Endothelial cell of umbilical vein (primary cell): ENCODE measurements at places on chromosomes 5 and 9. TPM values are rescaled to one million over a fixed set of nuclear protein-coding genes. Genes with fewer than 3 reads are reported as not detected.

DNA sequence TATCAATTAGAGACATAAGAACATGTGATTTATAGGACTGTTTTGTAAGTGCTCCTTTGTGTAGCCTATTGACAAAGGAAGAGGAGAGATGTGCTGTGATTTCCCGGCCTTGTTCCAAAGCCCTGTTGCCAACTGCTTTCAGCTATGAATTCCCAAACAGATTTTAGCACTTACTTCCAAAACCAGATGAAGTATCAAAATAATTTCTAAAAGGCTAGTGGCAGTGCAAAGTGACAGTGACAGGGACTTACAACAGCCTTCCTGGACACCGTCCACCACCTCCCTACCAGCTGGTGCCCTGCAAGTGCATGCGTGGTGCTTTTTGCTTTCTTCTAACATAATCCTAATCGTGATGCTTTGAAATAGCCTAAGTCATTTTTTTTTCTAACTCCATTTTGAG lies 254.1 kb upstream of the ACTBL2 start:
- DNase-seq: peak; percentile 5
- H3K4me3 ChIP-seq: no peak overlapping the region
- peak overlapping the region; percentile 74 for H3K27ac ChIP-seq

DNA sequence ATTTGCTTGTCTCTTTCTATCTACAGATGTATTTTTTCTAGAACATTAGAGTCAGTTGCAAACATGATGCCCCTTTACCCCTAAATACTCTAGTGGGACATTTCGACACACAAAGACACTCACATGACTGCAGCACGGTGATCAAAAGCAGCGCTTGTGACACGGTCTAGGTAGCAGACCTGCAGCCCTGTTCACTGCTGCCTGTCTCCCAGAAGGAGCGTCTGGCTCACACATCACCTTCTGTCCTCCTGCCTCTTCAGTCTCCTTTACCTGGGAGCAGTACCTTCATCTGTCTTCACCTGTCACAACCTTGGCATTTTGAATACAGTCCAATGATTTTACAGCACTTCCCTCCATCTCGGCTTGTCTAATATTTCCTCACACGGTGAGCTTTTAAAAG lies 51.9 kb upstream of the SH3PXD2B start:
- no peak for DNase-seq
- H3K4me3 ChIP-seq: no peak overlapping the region
- no peaks in the 10 kb centered on the region for H3K27me3 ChIP-seq
- no peak overlapping the region for H3K27ac ChIP-seq

The PGM5 gene
- total RNA-seq: 1.4 and 1.9 TPM in 2 replicates

DNA sequence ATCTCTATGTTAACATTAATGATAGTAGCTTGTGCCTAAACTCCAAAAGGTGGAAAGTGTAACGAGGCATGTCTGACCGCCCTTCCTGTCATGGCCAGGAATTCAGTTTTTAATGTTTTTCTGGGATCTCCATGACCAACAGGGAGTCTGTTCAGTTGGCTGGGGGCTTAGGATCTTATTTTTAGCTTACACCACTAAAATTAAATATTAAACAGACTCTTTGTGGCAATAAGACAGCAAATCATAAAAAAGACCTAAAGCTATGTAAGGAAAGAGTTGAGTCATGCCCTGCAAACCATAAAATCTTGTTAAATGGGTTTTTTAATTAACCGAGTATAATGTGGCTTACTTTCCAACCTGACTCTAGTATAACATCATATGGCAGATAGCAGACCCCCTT lies 247.8 kb downstream of the DIRAS2 start:
- no peaks in the 10 kb centered on the region for H3K4me1 ChIP-seq
- no peaks in the 10 kb centered on the region for H3K27me3 ChIP-seq
- DNase-seq: no peak
- no peaks in the 10 kb centered on the region for H3K36me3 ChIP-seq
- H3K27ac ChIP-seq: no peak overlapping the region
- no peak overlapping the region for H3K4me3 ChIP-seq

The QRFP gene
- not detected in 2 replicates for total RNA-seq

- H3K36me3 ChIP-seq: peaks cover 3% of the 10 kb centered on the region
- peak; percentile 57 for DNase-seq
- no peaks in the 10 kb centered on the region for H3K27me3 ChIP-seq
- H3K4me3 ChIP-seq: peak overlapping the region; percentile 72
- peak overlapping the region; percentile 95 for H3K27ac ChIP-seq
- peaks cover 33% of the 10 kb centered on the region for H3K4me1 ChIP-seq
Observed at GRCh38 chr5:111511831-111512374, 432 bp downstream of the STARD4 start.

DNA sequence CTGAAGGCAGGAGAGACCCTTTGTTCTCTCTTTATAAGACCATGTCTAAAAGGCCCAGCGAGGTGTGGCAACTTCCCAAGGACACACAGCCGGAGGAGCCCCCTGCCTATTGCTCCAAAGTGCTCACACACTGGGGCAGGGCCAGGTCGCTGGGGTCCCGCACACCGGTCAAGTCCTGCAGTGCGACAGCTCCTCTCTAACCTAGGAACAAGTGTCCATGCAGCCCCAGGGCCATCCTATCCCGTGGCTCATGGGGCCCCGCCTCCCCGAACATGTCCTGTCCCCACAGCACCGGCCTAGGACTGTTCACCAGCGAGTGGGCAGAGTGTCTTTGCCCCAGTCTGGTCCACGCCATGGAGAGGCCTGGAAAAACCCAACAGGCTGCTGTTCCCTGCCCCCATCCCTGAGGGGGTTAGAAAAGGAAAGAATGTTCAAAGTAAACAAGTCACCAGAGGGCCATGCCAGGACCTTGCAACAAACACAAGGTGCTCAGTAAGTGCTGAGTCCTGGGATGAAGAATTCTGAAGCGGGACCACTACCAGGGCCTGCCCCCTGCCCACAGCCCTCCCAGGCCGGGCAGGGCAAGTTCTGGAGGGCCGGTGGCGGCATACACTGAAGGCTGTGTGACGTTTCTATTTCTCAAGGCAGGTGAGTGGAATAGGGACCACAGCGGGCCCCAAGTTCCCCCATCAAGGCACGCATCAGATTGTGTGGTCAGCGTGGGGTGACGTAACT lies 938 bp downstream of the NINJ1 start:
- peaks cover 59% of the 10 kb centered on the region for H3K4me1 ChIP-seq
- H3K27ac ChIP-seq: peak overlapping the region; percentile 75
- no peaks in the 10 kb centered on the region for H3K27me3 ChIP-seq

- H3K27ac ChIP-seq: no peak overlapping the region
- H3K27me3 ChIP-seq: no peaks in the 10 kb centered on the region
- no peak overlapping the region for H3K4me3 ChIP-seq
- DNase-seq: no peak
Observed at GRCh38 chr9:86246752-86247161, 12.7 kb downstream of the C9orf153 start.

GRCh38 chr9:136244122-136244968 lies 1.3 kb downstream of the QSOX2 start:
- H3K27me3 ChIP-seq: peaks cover 6% of the 10 kb centered on the region
- H3K4me1 ChIP-seq: peaks cover 9% of the 10 kb centered on the region
- no peak overlapping the region for H3K27ac ChIP-seq
- no peaks in the 10 kb centered on the region for H3K36me3 ChIP-seq
- no peak for DNase-seq
- peak overlapping the region; percentile 71 for H3K4me3 ChIP-seq

The SPAAR gene
- total RNA-seq: 13.0 and 24.8 TPM in 2 replicates

The ARL14EPL gene
- total RNA-seq: 0.58 TPM in 1 of 2 replicates, not detected in the other

GRCh38 chr5:610744-611730 lies 1.1 kb upstream of the CEP72 start:
- peak overlapping the region; percentile 92 for H3K4me3 ChIP-seq
- no peak for DNase-seq
- H3K36me3 ChIP-seq: no peaks in the 10 kb centered on the region
- no peak overlapping the region for H3K27ac ChIP-seq
- peaks cover 2% of the 10 kb centered on the region for H3K4me1 ChIP-seq
- H3K27me3 ChIP-seq: no peaks in the 10 kb centered on the region

The FOXD4L6 gene
- total RNA-seq: 0.35 TPM in 1 of 2 replicates, not detected in the other

GRCh38 chr5:143308731-143309130 lies 94.8 kb downstream of the NR3C1 start:
- no peaks in the 10 kb centered on the region for H3K36me3 ChIP-seq
- H3K27ac ChIP-seq: no peak overlapping the region
- H3K4me3 ChIP-seq: no peak overlapping the region
- H3K4me1 ChIP-seq: peaks cover 38% of the 10 kb centered on the region
- no peak for DNase-seq
